ENCODE measurements at places on chromosomes 7 and 10.

GRCh38 chr7:106270122-106270977 is 14.4 kb downstream of the NAMPT start:
- DNase-seq: no peak

- DNase-seq: no peak
Measured at GRCh38 chr10:101841826-101842225, 1.8 kb downstream of the KCNIP2 start.

DNA sequence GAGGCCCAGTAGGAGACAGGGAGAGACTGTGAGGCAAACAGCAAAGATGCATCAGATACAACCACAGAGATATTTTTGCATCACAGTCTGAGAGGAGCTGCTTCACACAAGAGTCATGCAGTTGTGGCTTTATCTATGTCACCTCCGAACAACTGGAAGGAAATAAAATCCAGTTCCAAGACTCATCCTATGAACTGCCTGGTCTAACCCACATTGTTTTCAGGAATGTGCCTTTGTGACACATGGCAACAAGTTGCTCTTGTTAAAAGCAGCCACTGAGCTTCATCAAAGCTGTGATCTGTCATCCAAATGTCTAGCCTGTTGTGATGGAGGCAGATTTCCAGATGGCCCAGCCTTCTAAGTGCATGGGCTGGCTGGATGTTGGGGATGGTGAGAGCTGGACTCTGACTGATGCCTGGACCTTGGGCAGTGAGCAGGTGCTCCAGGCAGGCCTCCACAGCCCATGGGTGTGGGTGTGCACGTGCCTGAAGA is 255.0 kb downstream of the BMPER start:
- DNase-seq: no peak

- DNase-seq: peak; percentile 88
Measured at GRCh38 chr10:5545778-5546710, 21.3 kb downstream of the CALML3 start.

DNA sequence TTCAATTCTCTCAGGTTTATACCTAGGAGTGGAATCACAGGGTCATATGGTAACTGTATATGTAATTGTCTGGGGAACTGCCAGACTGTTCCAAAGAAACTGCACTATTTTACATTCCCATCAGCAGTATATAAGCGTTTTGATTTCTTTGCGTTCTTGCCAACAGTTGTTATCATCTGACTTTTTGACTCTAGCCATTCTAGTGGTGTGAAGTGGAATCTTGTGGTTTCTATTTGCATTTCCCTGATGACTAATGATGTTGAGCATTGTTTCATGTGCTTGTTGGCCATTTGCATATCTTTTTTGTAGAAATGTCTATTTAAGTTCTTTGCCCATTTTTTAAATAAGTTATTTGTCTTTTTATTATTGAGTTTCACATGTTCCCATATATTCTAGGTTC is 44.3 kb upstream of the ZC3HAV1 start:
- no peak for DNase-seq

DNA sequence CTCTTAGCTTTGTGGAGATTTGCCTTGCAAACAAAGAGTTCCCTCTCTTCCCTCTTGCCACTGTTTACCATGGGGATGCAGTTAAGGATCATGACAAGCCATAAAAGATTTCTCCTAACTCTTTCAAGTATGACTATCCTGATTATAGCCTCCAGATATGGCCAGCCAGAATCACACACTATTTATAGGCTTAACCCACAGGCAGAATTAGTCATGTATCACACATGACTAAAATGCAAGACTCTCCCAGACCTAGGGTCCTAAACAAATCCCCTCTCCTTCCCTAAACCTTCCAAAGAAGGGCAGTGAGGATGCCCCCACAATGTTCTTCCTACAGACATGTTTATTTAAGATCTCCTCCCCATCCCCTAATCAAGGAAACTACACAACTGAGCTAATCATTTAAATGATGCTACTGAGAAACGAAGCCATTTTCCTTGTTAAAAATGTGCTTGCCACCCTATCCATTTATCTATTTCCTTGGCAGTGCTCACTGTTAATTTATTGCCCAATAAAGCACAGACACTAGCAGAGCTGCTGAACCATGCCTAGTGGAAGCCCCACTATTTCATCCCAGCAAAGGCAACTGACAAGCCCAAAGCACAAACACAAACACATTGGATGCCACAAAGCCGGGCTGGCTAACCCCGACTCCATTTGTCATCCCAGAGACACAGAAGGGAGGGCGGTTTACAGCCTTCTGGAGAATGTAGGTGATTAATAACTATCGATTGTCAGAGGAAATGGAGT is 363.4 kb downstream of the KCNMA1 start:
- no peak for DNase-seq

All from posterior vena cava (tissue), 2 donors.